ENCODE measurements at places on chromosomes 5 and 9.

DNA sequence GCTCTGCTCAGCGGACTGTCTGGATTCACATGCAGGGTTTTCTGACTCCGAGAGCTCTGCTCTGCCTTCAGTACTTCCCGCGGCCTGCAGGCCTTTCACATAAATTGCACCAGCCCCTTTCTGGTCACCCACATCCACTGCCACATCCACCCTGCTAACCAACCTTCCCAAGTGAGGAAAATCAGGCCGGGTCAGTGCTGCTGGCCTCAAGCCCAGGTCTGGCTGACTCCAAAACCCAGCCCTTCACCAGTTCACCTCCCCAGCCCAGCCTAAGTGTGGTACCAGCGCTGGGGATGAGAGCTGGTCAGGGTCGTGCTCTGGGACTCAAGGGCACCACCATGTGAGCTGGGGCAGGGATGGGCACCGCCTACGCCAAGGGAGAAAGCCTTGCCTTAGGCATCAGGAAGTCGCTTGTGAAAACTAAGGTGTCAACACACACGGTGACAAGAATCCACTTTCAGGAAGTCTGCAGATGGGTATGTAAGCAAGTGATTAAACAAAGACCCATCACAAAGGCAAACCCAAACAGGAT is 12.3 kb downstream of the LMAN2 start:
- no peak for DNase-seq

DNA sequence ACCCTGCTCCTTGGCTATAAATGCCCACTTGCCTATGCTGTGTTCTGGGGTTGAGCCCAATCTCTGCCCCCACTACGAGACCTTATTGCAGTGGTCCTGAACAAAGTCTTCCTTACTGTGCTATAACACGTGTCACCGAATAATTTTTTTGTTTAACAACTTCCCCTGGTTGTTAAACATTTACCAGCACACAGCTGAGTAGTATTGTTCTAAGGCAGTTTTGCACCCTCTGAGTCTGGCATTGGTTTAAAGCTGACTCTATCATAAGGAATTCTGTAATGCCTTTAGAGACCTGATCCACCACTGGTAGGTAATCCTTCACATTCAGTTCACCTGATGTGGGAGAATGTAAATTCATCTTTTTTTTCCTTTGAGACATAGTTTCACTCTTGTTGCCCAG is 25.6 kb upstream of the ANKRD31 start:
- DNase-seq = no peak

DNA sequence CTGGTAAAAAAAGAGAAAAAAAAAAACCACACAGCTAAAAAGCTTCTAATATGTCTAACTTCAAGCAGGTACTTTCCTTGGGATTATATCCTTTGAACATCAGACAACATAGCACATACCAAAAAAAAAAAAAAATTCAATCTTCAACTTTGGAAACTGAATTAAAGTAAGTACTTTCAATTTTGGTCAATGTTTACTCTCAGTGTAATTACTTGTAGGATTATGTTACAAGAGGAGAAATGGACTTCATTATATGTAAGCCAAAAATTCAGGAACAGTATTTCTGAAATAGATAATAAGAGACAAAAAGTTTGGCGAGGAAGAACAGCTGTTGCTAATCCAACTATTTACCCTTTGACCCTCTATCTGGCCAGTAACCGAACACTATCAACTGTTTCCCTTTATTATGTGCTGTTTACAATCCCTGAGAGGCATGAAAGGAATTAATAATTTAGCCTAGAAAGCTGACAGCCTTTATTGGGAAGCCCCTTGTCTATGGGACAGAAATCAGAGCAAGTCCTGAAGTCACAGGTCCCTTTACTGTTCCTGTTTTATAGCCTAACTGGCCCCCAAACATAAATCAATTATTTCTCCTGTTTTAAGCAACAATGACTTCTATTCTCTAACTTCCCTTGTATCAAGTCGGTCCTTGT is 46.6 kb downstream of the NR6A1 start:
- peak; percentile 60 for DNase-seq

- peak; percentile 90 for DNase-seq
Observed at GRCh38 chr9:114280636-114281472, 42.0 kb upstream of the ORM1 start.

DNA sequence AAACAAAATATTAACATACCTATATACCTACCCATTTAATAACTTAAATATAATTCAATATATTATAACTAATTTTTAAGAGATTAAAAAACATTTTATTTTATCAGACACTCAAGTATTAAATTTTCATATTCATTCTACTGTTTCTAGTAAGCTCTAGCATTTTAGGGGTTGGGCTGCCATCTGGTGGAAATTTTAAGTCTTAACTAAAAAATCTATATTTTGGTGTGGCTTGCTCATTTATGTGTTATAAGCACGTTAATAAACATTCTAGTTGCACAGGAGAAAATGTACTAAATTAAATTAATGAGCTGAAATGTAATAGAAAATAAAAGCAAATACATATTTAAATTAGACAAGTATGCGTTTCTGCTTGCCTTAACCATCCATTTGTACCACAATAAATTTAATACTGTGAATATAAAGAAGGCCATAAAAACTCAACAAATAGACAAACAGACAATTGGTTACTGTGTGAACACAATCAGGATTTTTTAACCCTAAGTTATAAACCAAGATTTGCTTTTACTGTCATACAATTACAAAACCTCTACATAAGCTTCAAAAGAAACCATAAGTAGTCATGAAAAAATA is 1728.3 kb upstream of the CDH9 start:
- peak; percentile 54 for DNase-seq

DNA sequence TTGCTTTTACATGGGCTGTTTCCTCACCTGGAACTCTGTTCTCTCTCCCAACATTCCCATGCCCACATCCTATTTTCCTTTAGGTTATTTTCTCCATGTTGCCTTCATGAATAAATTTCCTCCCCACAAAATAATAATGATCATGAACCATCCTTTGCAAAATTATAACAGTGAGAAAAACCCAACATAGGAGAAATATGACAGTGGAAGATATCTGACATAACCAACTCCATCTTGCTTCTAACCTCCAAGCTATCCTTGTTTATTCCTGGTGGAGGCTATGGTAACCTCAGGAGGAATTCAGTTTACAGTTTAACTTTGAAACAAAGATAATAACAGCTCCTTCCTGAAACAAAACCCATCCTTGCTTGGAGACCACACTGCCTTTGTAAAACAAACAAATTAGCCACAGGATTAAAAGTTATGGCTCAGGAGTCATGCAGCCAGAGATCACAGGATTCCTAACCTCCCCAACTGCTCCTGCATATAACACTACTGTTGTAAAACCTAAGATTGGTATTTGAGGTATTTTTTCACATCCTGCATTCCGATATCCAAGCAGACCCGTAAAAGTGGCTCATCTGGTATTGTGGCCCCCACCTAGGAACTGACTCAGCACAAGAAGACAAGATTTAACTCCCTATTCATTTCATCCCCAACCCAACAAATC is 212.4 kb downstream of the TRIM32 start:
- DNase-seq = no peak

- no peak for DNase-seq
Observed at GRCh38 chr5:35816881-35817521, 39.7 kb upstream of the IL7R start.

DNA sequence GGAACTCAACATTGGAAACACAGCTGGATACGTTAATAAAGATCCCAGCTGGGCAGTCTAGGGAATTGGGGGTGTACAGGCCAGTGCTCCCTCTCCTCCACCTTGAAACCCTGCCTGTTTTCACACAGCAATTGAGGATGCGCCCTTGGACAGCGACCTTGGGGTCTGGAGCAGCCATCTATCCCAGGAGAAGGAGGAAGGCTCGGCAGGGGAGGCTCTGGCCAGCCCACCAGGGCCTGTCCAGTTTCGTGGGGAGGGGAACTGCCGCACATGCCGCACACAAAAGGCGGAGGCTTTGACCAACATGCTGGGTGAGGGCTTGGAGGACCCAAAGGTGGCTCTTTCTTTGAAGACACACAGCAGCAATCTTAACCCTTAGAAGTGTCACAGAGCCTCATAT is 1.4 kb downstream of the COL23A1 start:
- DNase-seq = no peak

DNA sequence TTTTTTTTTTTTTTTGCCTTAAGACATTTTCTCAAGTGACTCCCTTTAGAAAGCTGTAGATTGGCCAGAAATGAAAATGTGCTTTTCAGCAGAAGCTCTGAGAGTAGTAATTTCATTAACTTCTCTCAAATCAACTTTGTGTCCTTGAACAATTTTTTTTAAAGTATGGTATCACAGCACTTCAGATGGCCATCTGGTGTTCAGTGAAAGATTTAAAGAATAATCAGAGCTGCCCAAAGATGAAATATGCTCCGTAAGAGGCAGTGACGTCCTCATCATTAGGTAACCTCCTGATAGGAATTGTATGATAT is 43.0 kb upstream of the PCAT7 start:
- DNase-seq = no peak

- no peak for DNase-seq
Observed at GRCh38 chr5:87099968-87100367, 167.7 kb upstream of the RASA1 start.

DNA sequence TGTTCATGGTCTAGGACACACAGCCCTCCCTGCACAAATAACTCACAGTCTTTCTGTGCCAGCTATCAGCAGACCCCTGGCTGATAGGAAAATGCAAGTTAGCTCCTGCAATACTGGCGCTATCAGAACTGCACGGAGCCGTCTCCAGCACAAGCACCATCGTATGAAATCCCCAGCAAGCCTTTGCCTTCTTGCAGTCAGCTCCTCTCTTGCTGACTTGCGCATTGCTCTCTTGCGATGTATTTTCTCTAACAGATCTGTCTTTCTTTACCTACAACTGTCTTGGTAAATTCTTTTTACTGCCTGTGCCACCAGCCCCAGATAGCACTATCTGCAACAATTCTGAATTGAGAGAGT is 25.1 kb upstream of the UGCG start:
- DNase-seq = no peak

- DNase-seq = no peak
Observed at GRCh38 chr5:154273963-154274827, 83.7 kb downstream of the GALNT10 start.

GRCh38 chr5:78076351-78076750 is 218.1 kb downstream of the AP3B1 start:
- DNase-seq = no peak

- no peak for DNase-seq
Observed at GRCh38 chr9:109517901-109518377, 19.8 kb upstream of the PTPN3 start.

- no peak for DNase-seq
Observed at GRCh38 chr5:73380041-73380440, 68.5 kb downstream of the FOXD1 start.

DNA sequence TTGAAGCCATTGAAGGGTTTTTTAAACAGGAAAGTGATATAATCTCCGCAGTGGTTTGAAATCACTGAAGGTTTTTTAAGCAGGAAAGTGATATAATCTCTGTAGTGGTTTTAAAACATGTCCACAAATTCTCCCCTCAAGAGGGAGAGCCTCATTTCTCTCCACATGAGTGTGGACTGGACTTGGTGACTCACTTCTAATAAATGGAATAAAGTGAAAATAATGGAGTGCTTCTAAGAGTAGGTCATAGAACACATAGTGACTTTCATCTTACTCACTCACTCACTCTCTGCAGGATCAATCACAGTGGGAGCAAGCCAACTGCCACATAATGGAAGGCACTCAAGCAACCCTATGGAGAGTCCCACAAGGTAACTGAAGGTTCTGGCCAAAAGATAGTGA is 12.0 kb downstream of the CTNNAL1 start:
- no peak for DNase-seq

DNA sequence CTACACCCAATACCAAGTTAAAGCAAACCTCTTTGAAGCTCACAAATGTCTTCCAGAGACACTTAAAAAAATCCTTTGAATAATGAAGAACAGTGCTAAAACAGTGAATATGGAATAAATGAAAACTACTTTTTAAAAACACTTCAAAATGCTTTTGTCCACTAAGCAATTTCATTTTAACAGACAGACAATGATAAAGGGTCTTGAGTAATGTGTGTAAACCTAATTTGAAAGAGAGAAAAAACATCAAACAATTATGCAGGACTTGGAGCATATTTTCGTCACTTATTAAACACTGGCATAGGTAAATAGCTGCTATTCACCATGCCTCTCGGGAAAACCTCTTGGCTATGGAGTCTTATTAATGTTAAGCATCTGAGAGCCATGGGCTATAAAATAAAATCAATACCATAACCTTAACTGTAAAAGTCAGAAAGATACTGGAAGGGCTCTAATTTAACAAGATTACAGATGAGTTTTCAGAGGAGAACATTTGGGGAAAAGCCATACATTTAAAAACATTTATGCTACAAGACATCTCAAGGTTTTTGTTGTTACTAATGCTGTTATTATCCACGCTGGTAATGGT is 177.8 kb downstream of the NFIB start:
- no peak for DNase-seq

- no peak for DNase-seq
Observed at GRCh38 chr5:105503950-105504349, 1941.4 kb upstream of the NUDT12 start.

GRCh38 chr5:67268231-67269021 is 71.8 kb upstream of the CD180 start:
- DNase-seq = peak; percentile 99

DNA sequence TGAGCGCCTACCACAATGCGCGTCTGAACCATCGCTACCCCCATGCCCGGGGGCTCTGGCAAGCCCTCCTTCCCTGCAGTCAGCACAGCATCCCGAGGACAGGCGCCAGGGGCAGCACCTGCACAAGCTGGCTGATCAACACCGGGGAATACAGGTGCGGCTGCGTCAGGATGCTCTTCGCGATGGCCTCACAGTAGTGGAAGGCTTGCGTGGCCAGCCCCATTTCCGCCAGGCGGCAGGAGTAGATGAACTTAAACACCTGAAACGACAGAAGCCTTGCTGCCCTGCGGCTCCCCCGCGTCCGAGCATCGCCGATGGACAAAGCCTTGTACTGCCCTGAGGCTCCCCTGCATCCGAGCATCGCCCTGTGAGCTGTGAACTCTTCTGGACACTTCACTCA is 17.7 kb upstream of the INPP5E start:
- DNase-seq = no peak

DNA sequence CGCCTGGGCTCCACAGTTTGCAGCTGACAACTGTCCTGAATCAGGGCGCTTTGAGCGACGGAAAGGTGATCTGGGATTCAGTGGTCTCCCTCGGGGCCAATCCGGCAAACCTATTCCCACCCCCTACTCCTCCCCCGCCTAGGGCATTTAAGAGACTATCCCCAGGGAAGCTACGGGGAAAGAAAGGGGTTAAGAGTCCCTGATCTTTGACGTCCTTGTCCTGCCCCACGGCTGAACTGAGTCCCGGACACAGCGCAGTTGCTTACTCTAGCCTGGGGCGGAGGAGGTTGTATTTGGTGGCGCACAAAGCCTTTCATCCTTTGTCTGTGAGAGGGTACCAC is 3.4 kb downstream of the RORB start:
- DNase-seq = no peak
